ENCODE measurements at places on chromosomes 11 and 22. TPM values are rescaled to one million over a fixed set of nuclear protein-coding genes. Genes with fewer than 3 reads are reported as not detected.

DNA sequence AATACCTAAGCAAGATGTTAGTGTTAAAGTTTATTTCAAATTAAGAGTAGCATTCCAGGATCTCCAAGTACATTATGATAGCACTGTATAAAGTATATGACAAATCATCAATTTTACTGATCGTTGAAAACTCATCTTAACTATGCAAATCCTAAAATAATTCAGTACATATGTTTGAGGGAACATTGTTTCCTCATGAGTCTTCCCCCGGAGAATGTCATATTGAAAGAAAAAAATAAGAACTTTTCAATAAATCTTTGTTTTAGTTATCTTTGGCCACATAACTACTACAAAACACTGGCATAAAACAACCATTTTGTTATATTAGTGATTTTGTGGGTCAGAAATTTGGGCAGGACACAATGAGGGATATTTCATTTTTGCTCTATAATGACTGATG, 135.4 kb downstream of the METTL15 start:
- no peaks in the 10 kb centered on the region for H3K4me1 ChIP-seq
- no peaks in the 10 kb centered on the region for H3K27me3 ChIP-seq
- no peaks in the 10 kb centered on the region for H3K36me3 ChIP-seq
- H3K27ac ChIP-seq, result no peak overlapping the region
- no peak overlapping the region for H3K4me3 ChIP-seq

GRCh38 chr11:96167203-96167758, 175.7 kb downstream of the MAML2 start:
- no peaks in the 10 kb centered on the region for H3K36me3 ChIP-seq
- peaks cover 4% of the 10 kb centered on the region for H3K4me1 ChIP-seq
- H3K4me3 ChIP-seq, result no peak overlapping the region
- H3K27ac ChIP-seq, result no peak overlapping the region
- H3K27me3 ChIP-seq, result no peaks in the 10 kb centered on the region
- no peak for DNase-seq

GRCh38 chr11:43975629-43976028, 33.2 kb downstream of the C11orf96 start:
- DNase-seq, result no peak
- H3K27ac ChIP-seq, result no peak overlapping the region
- H3K36me3 ChIP-seq, result no peaks in the 10 kb centered on the region
- H3K4me1 ChIP-seq, result no peaks in the 10 kb centered on the region
- no peak overlapping the region for H3K4me3 ChIP-seq
- no peaks in the 10 kb centered on the region for H3K27me3 ChIP-seq

GRCh38 chr11:131649856-131650255, 279.4 kb downstream of the NTM start:
- H3K27me3 ChIP-seq, result no peaks in the 10 kb centered on the region
- DNase-seq, result no peak
- H3K36me3 ChIP-seq, result no peaks in the 10 kb centered on the region
- H3K27ac ChIP-seq, result no peak overlapping the region
- no peak overlapping the region for H3K4me3 ChIP-seq

- peak; percentile 7 for DNase-seq
- no peak overlapping the region for H3K4me3 ChIP-seq
- H3K27me3 ChIP-seq, result no peaks in the 10 kb centered on the region
- H3K27ac ChIP-seq, result no peak overlapping the region
These were observed 75.9 kb upstream of the SEPTIN5 start for GRCh38 chr22:19638282-19639015.

GRCh38 chr11:19953909-19954308, 206.4 kb downstream of the DBX1 start:
- H3K27ac ChIP-seq, result peak overlapping the region; percentile 83
- peaks cover 65% of the 10 kb centered on the region for H3K4me1 ChIP-seq
- DNase-seq, result no peak
- no peak overlapping the region for H3K4me3 ChIP-seq

GRCh38 chr11:44690651-44691050, 36.1 kb upstream of the TSPAN18 start:
- no peak overlapping the region for H3K27ac ChIP-seq
- DNase-seq, result no peak
- H3K36me3 ChIP-seq, result no peaks in the 10 kb centered on the region

GRCh38 chr11:2583605-2583958, 116.2 kb downstream of the KCNQ1OT1 start:
- H3K4me3 ChIP-seq, result no peak overlapping the region
- peak; percentile 20 for DNase-seq

DNA sequence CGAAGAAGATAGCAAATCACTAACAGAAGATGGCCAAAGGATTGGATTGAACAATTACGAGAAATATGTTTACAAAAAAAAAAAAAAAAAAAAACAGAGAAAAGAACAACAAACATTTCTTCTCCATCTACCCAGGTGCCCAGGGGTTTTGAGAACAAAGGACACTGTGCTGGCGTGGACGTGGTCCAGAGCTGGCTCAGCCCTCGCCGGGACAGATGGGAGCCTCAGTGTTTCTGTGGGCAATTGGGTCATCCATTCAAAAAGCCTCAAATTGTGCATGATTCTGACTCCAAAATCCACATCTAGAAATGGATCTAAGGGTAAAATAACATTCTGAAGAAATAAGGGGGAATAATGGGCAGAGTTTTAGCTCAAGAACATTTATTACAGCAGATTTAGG, 63.1 kb downstream of the DHCR7 start:
- no peaks in the 10 kb centered on the region for H3K4me1 ChIP-seq
- H3K4me3 ChIP-seq, result no peak overlapping the region
- DNase-seq, result no peak
- H3K27me3 ChIP-seq, result no peaks in the 10 kb centered on the region
- H3K27ac ChIP-seq, result no peak overlapping the region

DNA sequence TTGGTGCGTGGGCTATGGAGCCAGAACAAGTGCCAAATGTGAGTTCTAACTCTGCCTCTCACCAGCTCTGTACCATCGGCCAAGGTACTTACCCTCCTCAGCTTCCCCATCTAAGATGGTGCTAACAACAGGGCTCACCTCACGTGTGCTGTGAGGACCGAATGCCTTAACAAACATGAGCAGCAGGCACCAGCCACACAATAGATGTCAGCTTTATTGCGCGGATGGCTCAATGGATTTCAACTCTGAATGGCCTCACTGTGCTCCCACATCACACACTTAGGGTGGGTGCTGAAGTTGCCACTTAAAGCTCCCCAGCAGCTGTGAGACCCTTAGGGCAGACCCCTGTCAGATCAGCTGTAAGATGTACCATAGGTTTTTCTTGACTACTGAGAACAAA, 24.1 kb downstream of the RELT start:
- no peaks in the 10 kb centered on the region for H3K27me3 ChIP-seq
- no peaks in the 10 kb centered on the region for H3K4me1 ChIP-seq
- no peak overlapping the region for H3K4me3 ChIP-seq
- no peak for DNase-seq

The TEX12 gene
- polyA plus RNA-seq, result 0.15 TPM

DNA sequence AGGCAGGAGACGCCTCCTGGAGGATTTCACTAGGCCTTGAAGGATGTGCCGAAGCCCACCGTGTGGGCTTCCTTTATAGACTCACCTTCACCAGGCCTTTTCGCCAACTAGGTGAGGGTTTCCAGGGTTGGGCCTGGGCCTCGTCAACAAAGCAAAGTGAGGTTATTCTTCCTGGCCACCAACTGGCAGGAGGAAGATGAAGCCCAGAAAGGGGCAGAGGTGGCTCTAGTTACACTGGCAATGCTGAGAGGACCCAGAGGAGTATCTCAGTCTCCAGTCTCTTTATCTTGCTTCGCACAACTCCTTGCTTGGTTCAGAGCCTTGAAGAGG, 404 bp upstream of the RELT start:
- no peak for DNase-seq
- H3K4me3 ChIP-seq, result peak overlapping the region; percentile 87
- peak overlapping the region; percentile 49 for H3K27ac ChIP-seq
- H3K36me3 ChIP-seq, result no peaks in the 10 kb centered on the region

The WNT11 gene
- 0.43 TPM for polyA plus RNA-seq

GRCh38 chr11:80331694-80332093, 890.9 kb upstream of the TENM4 start:
- H3K4me3 ChIP-seq, result no peak overlapping the region
- no peaks in the 10 kb centered on the region for H3K27me3 ChIP-seq
- no peaks in the 10 kb centered on the region for H3K4me1 ChIP-seq

DNA sequence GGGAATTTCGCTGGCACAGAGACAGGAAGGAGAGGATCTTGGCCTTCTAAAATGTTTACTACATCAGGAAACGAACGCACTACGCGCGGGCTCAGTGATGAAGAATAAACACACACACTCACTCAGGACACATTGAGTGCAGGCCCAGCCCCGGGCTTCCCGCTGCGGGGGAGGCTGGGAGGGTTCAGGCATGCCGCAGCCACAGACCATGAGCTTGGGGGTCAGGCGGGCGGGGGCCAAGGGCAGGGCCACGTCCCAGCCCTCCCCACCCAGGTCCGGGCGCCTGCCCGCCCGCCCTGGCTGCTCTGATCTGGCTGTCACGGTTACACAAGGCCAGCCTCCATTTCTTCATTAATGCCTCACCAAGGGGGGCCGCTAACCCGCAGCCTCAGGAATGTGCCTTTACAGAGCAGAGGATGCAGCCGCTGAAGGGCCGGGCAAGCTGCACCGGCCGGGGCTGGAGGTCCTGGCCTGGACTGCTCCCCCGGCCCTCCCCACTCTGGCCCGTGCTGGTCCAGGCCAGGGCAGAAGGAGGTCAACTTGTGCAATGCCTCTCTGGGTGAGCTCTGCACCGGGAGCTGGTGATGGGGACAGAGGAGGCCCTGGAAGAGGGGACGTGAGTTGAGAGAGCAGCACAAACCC, 41.7 kb downstream of the IGF2 start:
- DNase-seq, result no peak
- no peak overlapping the region for H3K4me3 ChIP-seq
- peaks cover 31% of the 10 kb centered on the region for H3K4me1 ChIP-seq
- no peaks in the 10 kb centered on the region for H3K27me3 ChIP-seq

- no peak overlapping the region for H3K4me3 ChIP-seq
- H3K27ac ChIP-seq, result peak overlapping the region; percentile 83
- peaks cover 37% of the 10 kb centered on the region for H3K4me1 ChIP-seq
- DNase-seq, result no peak
- peaks cover 7% of the 10 kb centered on the region for H3K36me3 ChIP-seq
These were observed 6.5 kb downstream of the RBFOX2 start for GRCh38 chr22:36022162-36022561.

- H3K4me3 ChIP-seq, result peak within 1 kb of the TSS; percentile 71
- peak; percentile 94 for DNase-seq
- H3K36me3 ChIP-seq, result peaks cover 20% of the 10 kb centered on the region
- H3K4me1 ChIP-seq, result 0 out of 2 replicates have a peak, but pooled peaks cover 6% of the 10 kb centered on the region
- no peaks in the 10 kb centered on the region for H3K27me3 ChIP-seq
These were observed at the start of gene LZTR1 for GRCh38 chr22:20981787-20982562. Gene LZTR1 (plus strand): TSS chr22:20982297. CDS start chr22:20982372, 75 bp downstream.

The APOBEC3F gene
- polyA plus RNA-seq, result 3.8 TPM

- no peak for DNase-seq
- no peaks in the 10 kb centered on the region for H3K27me3 ChIP-seq
- no peak overlapping the region for H3K4me3 ChIP-seq
These were observed 7.8 kb upstream of the IFTAP start for GRCh38 chr11:36586543-36586942.

- H3K27ac ChIP-seq, result peak overlapping the region; percentile 74
- H3K4me1 ChIP-seq, result peaks cover 5% of the 10 kb centered on the region
- H3K36me3 ChIP-seq, result no peaks in the 10 kb centered on the region
These were observed 42.0 kb upstream of the CARD18 start for GRCh38 chr11:105181521-105181920.

DNA sequence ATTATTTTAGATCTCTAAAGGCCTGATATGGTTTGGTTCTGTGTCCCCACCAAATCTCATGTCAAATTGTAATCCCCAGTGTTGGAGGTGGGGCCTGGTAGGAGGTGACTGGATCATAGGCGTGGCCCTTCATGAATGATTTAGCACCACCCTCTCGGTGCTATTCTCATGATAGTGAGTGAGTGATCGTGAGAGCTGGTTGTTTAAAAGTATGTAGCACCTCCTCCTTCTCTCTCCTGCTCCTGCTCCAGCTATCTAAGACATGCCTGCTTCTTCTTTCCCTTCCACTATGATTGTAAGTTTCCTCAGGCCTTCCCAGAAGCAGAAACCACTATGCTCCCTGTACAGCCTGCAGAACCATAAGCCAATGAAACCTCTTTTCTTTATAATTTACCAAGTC, 114.1 kb downstream of the SERGEF start:
- no peak overlapping the region for H3K27ac ChIP-seq
- H3K36me3 ChIP-seq, result no peaks in the 10 kb centered on the region
- H3K4me1 ChIP-seq, result peaks cover 26% of the 10 kb centered on the region
- H3K27me3 ChIP-seq, result no peaks in the 10 kb centered on the region

The CBY1 gene
- polyA plus RNA-seq, result 23.4 TPM

- H3K4me3 ChIP-seq, result no peak overlapping the region
- H3K27me3 ChIP-seq, result no peaks in the 10 kb centered on the region
- no peaks in the 10 kb centered on the region for H3K4me1 ChIP-seq
- no peaks in the 10 kb centered on the region for H3K36me3 ChIP-seq
- no peak for DNase-seq
These were observed 37.8 kb downstream of the FBXO7 start for GRCh38 chr22:32512267-32512982.

DNA sequence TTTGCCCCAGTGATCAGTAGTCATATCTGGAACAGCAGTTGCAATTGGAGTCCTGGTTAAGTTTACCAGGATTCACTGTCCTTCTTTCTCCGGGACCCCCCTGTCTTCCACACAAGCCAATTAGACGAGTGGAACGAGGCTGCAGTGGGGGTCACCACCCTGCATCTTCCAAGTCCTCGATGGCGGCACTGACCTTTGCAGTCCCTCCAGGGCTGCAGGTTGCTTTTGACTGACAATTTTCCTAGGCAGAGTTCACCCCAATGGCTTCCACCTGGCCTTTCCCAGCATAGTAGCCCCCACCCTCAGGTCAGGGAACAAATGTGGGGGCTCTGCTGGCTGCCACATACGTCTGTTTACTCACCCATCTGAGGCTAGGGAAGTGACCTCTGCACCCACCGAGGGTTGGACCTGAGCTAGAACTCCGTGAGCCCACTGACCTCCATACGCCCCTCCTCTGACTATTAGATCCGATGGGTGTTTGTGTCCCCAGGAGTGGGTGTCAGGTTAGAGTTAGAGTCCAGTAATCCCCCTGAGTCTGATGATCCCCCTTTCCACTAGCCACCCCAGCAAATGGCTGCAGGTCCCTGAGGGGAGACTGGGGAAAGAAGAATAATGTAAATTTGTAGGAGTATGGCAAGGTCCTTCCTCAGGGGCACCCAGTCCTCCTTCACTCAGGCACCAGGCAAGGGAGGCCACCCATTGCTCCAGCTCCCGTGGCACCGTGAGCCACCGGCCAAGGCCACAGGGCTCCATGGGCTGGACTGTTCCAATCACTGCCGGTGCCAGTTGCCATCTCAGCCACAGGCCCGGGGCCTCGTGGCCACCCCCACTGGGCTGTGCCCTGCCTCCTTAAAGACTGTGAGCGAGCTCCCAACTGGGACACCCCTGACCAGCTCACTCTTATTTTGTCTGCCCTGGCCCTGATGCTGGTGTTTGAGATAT, 5.5 kb downstream of the C11orf21 start:
- no peak overlapping the region for H3K4me3 ChIP-seq
- DNase-seq, result no peak
- no peak overlapping the region for H3K27ac ChIP-seq
- no peaks in the 10 kb centered on the region for H3K36me3 ChIP-seq
- H3K27me3 ChIP-seq, result no peaks in the 10 kb centered on the region

- no peaks in the 10 kb centered on the region for H3K27me3 ChIP-seq
- peaks cover 6% of the 10 kb centered on the region for H3K4me1 ChIP-seq
- no peaks in the 10 kb centered on the region for H3K36me3 ChIP-seq
- DNase-seq, result no peak
These were observed 262.6 kb upstream of the SORL1-AS1 start for GRCh38 chr11:121715405-121715804.
